Fibroblast of skin of scalp (primary cell): ENCODE measurements at places on chromosomes 2 and 18.

DNA sequence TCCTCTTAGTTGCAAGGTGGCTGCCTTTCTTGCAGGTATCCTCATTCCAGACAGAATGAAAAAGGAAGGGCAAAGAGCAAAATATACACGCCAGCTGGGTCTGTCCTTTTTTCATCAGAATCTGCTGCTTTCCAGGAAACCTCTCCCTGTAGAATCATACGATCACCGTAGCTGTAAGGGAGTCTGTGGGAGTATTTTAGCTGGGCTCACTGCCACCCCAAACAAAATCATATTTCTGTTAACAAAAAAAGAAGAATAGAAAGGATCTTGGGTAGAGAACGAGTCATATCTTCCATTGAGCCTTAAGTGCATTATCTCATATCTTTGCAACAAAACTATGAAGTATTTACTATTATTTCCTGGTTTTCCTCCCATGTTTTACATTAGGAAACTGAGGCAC lies 15.0 kb upstream of the TANC1 start:
- peak; percentile 74 for DNase-seq

GRCh38 chr2:54964271-54964670 lies 86.0 kb downstream of the RTN4 start:
- peak; percentile 46 for DNase-seq

DNA sequence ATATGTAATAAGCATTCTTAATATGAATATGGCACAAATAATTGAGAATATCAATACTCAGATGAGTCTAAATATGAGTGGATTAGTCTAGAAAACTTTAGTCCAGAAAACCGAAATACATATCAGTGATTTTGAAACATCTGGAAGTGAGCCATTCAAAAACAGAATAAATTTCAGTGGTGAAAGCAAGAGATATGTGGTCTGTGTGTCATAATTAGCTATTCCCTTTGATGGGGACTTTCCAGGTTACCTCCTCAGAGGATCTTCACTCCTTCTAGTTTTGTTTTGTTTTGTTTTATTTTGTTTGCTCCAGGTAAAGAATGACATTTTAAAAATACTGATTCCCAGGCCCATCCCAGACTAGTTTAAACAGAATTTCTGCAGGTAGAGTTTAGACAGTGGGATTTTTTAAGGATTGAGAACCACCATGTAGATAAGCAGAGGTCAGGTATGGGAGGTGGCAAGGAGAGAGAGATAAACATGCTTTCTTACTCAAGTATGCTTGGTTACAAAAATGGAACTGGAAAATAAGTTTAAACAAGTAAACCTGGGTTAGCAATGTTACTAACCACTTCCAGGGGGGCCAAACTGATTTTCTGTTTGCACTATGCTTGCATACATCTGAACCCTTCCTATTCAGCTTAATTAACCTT lies 70.7 kb downstream of the NABP1 start:
- no peak for DNase-seq

GRCh38 chr2:30792521-30792920 lies 14.7 kb downstream of the CAPN13 start:
- no peak for DNase-seq

DNA sequence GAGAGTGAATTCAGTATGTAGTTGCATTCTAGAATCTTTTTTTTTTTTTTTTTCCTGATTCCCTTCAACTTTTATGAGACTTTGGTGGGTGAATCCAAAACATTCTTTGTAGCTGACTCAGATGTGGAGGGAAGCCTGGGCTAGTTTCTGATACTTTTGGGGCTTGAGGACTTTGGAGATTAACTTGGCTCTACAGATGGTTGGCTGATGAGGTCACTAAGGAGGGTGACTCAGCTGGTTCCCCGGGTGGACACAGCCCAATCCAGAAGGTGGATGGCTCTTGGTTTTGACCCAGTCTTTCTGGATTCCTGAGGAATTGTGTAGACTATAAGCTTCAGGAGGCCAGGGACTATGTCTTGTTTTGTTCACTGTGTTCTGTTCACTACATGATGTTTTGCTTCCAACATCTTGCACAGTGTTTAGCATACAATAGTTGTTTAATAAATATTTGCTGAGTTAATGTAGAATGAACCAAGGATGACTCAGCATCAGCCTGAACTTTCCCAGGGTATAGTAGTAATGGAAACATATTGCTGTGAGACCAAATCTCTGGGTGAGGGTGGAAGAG lies 30.5 kb downstream of the LAMA3 start:
- DNase-seq, result peak; percentile 99
